ENCODE measurements at places on chromosomes 1 and 21.

DNA sequence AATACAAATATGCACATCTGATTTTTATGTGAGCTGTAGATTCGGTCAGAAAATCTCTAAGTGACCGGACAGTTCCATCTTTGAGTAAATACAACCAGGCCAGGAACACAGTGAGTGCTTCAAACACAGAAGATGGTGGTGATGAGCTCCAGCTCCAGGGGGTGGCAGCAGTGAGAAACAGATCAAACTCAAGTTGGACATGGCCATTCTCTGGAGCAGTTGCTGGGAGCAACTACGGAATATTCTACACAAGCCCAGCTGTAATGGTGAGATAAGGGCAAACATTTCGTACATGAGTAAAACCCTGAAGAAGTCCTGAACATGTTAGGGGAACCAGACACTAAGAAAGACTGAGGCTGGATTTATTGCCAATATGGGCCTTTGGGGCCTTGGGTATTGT, 100.7 kb downstream of the BARHL2 start:
- no peak for DNase-seq

GRCh38 chr1:43463479-43463878, 9.7 kb upstream of the HYI start:
- no peak for DNase-seq

DNA sequence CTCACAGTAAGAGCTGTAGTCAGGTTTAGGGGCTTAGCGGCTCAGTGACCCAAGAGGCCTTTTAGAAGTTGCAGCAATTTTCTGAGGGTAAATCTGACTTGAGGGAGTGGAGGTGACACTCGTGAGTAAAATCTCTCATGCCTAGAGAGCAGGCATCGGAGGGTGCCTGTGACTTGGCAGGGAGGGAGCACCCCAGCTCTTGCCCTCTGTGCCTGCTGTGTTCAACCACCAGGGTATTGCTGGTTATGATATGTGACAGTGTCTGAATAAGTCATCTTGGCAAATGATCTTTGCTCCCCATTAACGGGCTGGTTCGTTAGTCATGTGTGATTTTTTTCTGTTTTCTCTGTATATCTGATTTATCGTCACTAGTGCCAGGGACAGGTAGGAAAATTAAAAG, 5.9 kb downstream of the MAN1C1 start:
- no peak for DNase-seq

DNA sequence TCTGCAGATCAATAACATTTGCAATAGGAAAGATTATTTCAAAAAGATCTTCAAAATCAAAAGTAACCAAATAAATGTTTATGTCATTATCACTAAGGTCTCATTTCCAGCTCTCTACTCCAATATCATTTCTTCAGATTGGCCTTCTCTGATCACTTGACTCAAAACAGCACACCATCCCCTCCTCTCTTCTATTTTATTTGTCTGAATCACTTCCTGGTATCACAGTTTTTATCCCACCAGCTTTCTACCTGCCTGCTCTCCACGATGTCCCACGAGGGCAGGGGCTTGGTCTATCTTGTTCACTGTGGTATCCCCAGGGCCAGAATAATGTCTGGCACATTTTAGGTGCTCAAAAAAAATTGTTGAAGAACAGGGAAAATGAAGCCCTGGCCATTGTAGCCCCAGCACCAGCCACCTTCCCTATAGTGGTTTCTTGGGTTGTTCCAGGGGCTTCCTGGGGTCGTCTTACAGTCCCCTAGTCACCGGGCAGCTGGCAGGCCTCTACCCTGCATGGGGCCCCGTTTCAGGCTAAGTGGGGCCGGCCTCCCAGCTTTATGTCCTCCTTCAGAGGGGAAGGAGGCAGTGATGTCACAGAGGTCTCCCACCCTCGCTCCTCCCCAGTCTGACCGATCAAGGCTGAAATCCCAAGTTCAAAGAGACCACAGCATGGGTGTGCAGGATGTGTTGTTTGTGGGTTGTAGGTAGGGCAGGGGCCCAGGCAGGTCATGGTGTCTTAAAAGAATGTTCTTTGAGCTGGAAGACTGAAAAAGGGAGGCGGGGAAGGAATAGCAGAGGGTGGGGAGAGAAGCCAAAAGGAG, 3.5 kb upstream of the PADI1 start:
- DNase-seq, result no peak

GRCh38 chr21:36551731-36552433, 72.0 kb upstream of the CLDN14 start:
- DNase-seq, result peak; percentile 96

DNA sequence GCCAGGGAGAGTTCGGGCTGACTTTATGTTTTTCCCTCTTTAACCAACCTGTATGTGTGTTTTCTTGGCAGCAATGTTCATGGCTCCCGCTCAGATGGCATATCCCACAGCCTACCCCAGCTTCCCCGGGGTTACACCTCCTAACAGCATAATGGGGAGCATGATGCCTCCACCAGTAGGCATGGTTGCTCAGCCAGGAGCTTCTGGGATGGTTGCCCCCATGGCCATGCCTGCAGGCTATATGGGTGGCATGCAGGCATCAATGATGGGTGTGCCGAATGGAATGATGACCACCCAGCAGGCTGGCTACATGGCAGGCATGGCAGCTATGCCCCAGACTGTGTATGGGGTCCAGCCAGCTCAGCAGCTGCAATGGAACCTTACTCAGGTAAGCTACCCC, 33.6 kb upstream of the ZFP69B start:
- DNase-seq, result no peak

DNA sequence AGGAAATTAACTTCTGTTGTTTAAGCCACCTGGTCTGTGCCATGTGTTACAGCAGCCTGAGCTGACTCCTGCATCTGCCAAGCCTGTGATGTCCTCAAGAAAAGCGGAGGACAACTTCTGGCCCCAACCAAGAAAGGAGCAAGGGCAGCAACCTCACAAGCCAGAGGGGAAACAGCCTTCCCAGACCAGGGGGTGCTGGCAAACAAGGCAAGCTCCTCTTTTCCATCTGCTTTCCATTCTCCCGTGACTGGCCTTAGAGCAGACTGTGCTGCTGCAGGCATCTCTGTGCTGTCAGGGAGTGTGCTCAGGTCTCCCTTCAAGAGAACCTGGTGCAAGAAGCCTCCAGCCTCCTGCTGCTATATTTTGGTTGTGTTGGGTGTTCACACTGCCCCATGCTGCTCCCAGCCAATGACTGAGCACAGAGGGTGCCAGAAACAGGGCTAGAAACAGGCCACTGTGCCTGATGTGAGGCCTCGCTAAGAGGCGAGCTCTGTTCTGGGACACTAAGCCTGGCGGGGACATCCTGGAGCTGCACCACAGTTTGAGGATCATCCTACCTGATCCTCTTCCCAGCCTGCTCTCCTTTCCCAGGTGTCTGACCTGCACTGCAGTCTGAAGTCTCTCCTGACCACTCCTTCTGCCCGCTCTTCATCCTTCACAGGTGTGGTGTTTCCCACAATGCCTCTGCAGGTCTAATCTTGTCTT, 27.5 kb upstream of the SLAMF9 start:
- DNase-seq, result no peak

DNA sequence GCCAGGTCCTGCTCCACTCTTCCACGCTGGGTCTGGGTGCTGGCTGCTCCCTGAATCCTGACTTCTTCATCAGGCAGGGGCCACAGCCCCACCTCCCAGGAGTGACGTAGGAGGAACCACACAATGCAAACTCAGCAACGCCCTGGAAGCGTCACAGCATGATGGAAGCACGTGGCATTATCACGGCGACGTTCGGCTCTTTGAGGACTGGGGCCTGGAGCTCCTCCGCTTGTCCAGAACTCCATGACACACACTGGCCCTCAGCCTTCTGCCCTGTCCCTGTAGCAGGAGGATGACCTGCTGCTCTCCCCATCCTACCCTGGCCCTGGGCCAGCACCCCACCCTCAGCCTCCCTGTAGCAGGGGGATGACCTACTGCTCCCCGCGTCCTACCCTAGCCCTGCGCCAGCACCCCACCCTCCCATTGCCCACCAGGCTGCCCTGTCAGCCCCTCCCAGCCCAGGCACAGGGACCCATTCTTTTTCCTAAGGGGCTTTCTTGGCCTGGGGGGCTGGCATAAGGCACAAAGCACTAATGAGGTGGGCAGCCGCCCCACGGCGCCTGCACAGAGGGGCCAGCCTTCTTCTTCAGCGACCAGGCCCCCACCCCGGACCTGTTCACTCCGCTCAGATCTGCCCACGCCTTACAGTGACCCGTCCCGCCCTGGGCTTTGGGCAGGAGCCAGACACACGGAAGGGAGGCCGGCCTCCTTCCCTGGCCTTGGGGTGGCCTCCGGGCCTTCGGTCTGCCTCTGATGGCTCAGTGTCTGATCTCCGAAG, 65.7 kb downstream of the DHRS3 start:
- DNase-seq, result no peak
